ENCODE measurements at places on chromosomes 11 and 22. TPM values are rescaled to one million over a fixed set of nuclear protein-coding genes. Genes with fewer than 3 reads are reported as not detected.

- DNase-seq = no peak
These were observed 539 bp downstream of the USH1C start for GRCh38 chr11:17543574-17544180.

DNA sequence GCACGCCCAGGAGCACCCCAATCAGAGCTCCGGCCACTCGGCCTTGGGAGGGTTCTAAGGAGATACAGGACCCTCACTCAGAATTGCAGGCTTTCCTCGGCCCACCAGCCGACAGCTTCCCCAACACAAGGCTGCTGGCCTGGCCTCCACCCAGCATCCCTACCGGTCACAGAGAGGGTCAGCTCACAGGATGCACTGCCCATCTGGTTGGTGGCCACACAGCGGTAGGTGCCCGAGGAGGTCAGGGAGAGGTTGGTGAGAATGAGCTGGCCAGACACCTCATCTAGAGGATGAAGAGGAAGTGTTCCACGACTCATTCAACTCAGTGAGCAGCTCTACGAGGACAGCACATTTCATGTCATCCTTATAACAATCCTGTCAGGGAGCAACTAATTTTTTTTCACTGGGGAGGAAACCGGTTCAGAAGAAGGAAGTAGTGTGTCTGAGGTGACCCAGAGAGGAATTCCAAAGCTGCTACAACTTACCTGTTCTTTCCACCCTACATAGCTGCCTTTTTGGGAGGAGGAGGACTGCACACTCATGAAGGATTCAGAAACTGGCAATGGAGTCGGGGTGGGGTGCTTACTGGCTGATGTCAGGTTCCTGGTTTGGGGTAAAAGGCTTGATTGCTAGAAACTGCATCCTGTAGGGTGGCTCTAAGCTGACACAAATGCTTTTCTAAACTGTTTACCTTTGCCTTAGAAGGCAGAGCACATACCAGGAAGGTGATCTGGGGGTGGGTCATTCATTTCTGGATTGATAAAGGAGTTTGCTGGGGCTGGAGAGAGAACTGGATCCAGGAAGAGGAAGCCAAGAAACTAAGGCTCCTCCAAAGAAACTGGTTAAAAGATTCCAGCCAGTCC lies 3.3 kb downstream of the VSIG2 start:
- no peak for DNase-seq

DNA sequence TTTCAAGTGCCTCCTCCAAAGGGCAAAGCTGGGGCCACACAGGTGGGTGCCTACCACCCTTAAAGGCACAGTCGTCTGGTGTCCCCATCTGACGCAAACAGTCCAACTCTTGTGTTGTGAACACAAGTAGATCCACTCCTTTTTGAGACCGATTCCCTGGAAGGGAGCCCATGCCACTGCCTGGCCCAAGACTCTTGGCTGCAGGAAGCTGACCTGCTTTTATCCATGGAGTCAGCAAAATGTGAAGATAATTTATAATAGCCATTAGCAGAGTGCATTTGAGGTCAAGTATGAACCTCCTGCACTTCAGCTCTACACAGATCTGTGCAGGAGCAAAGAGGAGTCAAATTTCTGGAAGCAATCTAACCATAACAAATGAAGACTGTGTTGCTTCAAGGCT lies 68.5 kb downstream of the ADM start:
- DNase-seq = no peak

GRCh38 chr11:125404157-125404810 lies 91.8 kb downstream of the FEZ1 start:
- peak; percentile 71 for DNase-seq

DNA sequence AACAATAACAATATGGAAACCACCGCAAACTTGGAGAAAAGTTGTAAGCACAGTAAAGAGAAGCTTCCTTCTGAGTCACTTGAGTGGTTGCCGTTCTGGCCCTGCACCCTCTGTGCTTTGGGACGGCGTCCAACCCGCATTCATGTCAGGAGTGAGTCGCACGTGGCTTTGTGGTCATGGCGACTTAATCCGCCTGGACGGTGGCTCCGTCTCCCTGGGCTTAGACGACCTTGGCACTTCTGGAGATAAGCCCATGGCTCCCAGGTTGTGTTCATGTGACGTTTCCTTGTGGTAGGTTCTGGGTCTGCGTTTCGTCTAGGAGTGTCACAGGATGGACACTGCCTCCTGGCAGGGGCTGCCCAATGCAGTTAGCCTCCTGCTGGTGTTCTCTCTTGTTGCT lies 40.5 kb downstream of the TPCN2 start:
- no peak for DNase-seq

GRCh38 chr11:121144723-121145122 lies 43.7 kb downstream of the TECTA start:
- DNase-seq = no peak

GRCh38 chr11:128867277-128867676 lies at the start of gene KCNJ1:
Gene KCNJ1, minus strand, starts transcription at chr11:128867296. Its CDS starts 27,053 bp downstream, at chr11:128840243.
- no peak for DNase-seq

DNA sequence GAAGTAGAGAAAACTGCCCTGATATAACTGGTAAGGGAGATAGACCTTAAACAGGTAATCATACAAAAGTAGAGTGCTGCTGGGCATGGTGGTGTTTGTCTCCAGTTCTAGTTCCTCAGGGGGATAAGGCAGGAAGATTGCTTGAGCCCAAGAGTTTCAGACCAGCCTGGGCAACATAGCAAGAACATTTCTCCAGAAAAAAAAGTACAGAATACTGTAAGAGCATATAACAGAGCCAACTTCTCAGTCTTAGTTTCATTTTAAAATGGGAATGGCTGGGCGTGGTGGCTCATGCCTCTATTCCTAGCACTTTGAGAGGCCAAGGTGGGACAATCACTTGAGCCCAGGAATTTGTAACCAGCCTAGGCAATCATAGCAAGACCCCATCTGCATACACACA lies 4.5 kb upstream of the RHOG start:
- DNase-seq = no peak

GRCh38 chr22:37518509-37519267 lies 527 bp downstream of the CARD10 start:
- DNase-seq = no peak

DNA sequence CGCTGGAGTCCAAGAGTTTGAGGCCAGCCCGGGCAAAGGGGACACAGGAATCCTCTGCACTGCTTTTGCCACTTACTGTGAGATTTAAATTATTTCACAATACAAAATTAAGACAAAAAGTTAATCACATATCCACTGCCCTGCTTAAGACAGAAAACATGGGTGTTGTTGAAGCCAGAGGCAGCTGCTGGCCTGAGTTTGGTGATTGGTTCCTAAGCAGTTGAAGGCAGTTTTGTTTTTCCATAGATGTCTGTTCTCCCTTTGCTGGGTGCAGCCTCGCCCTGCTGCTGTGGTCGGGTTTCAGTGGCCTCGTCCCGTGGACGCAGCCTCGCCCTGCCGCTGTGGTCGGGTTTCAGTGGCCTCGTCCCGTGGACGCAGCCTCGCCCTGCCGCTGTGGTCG lies 70.2 kb upstream of the PPP6R3 start:
- no peak for DNase-seq

DNA sequence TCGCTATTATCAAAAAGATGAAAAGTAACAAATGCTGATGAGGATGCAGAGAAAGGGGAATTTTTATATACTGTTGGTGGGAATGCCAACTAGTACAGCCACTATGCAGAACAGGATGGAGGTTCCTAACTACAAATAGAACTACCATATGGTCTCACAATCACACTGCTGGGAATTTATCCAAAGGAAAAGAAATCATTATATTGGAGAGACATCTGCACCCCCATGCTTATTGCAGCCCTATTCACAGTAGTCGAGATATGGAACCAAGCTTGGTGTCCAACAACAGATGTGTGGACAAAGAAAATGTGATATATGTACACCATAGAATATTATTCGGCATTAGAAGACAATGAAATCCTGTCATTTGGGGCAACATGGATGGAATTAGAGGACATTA lies 19.6 kb upstream of the POU2AF2 start:
- no peak for DNase-seq

- peak; percentile 34 for DNase-seq
These were observed 78.5 kb downstream of the TRAF6 start for GRCh38 chr11:36431429-36432092.

DNA sequence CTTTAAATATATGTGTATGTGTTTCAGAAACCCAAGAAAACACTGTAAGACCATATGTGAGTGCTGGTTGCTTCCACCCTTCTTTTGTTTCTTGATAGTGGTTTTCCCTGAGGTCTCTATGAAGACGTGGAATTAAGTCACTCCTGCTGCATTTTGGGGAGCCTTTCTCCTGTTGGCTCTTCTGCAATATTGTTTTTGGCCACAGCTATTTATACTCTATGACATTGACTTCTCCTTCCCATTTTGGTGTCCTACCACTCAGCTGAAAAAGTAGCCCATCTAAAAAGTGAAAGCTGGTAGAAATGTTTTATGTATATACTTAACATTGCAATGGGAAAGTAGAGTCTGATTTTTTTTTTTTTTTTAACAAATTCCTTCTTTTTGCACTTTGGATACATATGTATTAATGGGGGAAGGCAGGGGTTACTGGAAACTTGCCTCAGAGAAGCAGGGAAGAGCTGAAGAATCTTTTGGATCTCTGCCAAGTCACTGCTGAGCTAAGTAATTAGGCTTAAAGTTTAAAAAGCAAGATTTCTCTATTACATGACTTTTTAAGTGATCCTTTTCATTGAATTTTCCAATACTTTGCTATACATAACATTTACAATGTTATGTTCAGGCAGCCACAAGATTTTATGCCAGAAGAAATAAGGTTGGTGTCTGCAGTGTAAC lies 1.8 kb downstream of the TTC17 start:
- no peak for DNase-seq

GRCh38 chr11:46389450-46390330 lies 1.9 kb downstream of the CHRM4 start:
- DNase-seq = no peak

Gene OR2D2
- not detected for polyA plus RNA-seq

Gene KREMEN1
- 24.9 TPM for polyA plus RNA-seq

Gene SAA1
- not detected for polyA plus RNA-seq

Gene MIOX
- 3.3 TPM for polyA plus RNA-seq

Gene TANGO2
- 12.3 TPM for polyA plus RNA-seq

Gene POLD4
- polyA plus RNA-seq = 32.8 TPM

Gene RIMBP3C
- 0.47 TPM for polyA plus RNA-seq
